ENCODE measurements at places on chromosomes 2 and 18.

GRCh38 chr2:207919164-207919919 is 106.0 kb downstream of the PLEKHM3 start:
- DNase-seq, result no peak

DNA sequence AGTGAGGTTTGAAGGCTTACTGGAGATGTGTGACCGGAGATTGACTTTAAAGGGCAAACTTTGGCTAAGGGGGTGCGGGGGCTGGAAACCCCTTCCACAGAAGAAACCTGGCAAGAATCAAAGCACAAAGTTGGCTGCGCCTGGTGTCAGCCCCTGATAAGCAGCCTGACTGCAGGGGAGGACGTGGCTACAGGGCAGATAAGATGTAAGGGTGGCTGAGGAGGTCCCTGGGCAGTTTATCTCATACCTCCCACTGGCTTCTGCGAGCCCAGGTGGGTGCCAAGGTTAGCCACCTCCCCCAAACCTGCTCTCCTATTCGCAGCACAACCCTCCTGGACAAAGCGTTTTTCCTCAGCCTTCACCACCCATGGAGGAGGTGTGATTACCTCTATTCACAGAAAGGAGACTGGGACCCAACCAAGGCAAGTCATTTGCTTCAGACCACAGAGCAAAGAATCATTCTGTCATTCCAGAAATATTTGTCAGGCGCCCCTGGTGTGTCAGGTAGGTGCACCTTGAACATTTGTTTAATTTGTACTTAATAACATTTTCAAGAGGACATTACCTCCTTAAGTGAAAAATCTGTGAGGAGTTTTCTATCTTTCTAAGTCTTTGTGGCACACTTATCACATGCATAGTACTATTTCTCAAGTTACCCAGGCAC is 73.1 kb upstream of the IL1R1 start:
- DNase-seq, result no peak

DNA sequence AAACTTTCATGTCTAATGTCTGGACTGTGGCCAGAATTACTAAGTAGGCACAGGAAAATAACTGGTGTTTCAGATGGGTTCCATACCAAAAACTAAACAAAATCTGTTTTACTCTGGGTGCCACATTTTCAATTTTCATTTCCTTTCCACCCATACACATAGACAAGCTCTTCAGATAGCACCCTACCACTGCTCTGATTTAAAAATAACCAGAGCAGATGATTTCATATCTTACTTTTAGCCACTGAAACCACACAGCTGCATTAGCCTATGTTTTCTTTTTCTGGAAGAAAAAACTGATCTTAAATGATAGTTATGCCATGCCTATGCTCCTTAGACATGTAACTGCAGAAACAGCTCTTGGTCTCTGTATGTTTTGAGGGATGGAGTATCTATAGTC is 647.6 kb downstream of the CPS1 start:
- no peak for DNase-seq

- DNase-seq, result no peak
These were observed 70.3 kb downstream of the ANTXR1 start for GRCh38 chr2:69083235-69083748.

- no peak for DNase-seq
These were observed 857 bp downstream of the RESP18 start for GRCh38 chr2:219331560-219332213.

- no peak for DNase-seq
These were observed 6.7 kb downstream of the LMAN1 start for GRCh38 chr18:59352250-59352855.

Data from cerebellar cortex (tissue), 1 donor.